ENCODE measurements at places on chromosomes 5 and 9.
A peak's percentile ranks its signal among the peaks of the same experiment; 100 is the strongest.

DNA sequence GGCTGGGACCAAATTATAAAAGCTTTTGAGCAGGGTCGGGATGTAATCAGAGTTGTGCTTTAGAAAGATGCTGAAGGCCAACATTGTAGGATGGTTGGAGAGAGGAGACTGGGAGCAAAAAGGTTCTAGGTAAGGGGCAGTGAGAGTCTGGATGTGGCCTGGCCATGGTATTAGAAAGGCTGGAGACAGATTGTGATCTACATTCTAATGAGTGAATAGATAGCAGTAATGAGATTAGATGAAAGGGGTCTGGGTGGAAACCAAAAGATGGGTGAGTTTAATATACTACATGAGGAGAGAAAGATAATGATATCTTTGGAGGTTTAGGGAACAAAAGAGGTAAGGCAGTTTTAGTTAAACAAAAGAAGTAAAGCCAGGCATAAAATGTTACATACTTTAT lies 88.8 kb upstream of the SH3GL2 start:
- DNase-seq, result no peak

- no peak for DNase-seq
These were observed 79.5 kb downstream of the CRB2 start for GRCh38 chr9:123435471-123435870.

DNA sequence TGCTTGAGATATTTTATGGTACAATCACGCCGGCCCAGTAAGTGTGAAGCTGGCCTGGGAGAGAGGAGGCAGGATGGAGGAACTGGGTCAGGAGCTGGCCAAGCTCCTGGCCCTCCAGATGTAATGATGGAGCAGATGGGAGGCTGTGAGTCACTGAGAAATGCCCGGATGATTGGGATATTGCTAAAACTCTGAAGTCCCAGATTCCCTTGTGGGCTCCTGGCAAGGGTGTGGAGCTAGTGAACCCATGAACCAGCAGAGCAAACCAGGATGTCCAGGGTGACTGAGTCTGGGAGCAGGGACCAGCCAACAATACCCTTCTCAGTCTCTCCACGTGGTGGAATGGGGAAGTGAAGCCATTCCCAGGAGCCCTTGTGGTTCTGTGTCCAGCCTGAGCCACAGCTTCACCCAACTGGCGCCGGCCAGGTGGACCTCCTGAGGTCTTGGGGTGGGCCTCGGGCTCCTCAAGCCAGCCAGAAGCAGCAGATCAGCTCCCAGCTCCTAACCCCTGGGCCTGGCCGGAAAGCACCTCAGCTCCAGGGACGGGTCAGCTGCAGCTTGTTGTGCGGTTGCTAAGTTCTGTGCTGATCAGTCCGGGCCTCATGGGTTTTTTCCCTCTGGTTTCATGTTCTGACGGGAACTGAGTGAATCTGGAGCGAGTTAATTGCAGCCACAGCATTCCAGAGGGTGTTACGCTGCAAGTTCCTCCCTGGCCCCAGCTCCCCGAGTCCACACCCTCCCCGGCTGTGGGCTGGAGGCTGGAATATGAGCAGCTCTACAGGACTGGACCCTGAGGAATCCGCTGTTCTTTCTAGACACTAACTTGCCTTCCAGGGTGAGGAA lies 37.6 kb downstream of the DUSP1 start:
- peak; percentile 99 for DNase-seq

- DNase-seq, result peak; percentile 94
These were observed 69.1 kb upstream of the NR4A3 start for GRCh38 chr9:99752417-99753109.

- DNase-seq, result peak; percentile 61
These were observed 1.2 kb downstream of the CXXC5 start for GRCh38 chr5:139649082-139649991.

All from GM23248 (cell line).